NCI-H774 (cell line): ENCODE measurements at places on chromosomes 6 and 20.

GRCh38 chr6:37714836-37715420, 17.2 kb upstream of the MDGA1 start:
- no peak for DNase-seq

- no peak for DNase-seq
Measured at GRCh38 chr6:118968416-118968815, 33.5 kb upstream of the MCM9 start.

GRCh38 chr20:32378461-32378860, 20.3 kb downstream of the ASXL1 start:
- DNase-seq, result no peak

DNA sequence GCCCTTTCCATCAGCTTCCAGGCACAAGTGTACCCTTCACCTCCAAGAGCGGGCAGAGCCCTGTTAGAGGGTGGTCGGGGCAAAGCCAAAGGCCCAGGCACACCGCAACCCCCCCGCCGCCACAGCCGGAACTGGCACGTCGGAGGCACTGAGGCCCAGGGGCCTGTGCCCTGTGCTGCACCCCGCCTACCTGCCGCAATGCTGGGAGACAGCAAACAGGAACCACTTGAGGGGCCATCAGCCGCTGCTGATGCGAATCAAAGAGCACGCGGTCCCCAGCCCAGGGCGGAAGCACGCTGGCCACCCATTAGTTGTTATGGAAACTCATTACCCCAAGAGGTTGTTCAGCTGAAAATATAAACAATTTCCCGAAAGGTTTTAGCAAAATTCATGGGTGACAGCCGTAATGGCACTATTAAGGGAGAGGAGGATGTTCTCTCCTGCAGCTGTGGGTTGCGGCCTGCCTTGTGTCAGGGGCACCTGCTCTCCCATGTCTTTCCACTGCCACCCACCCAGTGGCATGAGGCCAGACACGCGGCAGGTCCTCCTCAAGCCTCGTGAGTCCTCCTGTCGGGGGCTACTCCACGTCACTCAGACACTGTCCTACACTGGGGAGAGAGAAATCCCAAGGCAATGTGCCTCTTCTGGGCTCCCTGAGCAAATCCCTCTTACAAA, 65.3 kb downstream of the EDN3 start:
- DNase-seq, result peak; percentile 35

GRCh38 chr6:129852257-129852858, 8.8 kb downstream of the TMEM244 start:
- no peak for DNase-seq

- DNase-seq, result peak; percentile 68
Measured at GRCh38 chr6:28880894-28881780, 42.6 kb downstream of the TRIM27 start.

DNA sequence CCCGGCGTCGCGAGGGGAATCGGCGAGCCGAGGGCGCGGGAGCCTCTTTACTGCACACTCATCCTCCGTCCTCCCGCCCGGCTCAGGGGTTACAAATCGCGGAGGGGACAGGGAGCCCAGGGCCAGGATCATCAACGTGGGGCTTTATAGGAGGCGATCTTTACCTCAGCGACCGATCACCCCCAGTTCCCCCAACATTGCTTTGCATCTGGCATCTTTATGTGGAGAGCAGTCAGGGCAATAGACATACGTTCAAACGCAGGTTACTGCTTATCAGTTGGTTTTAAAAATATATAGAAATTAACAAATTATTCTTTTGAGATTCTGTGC, 634 bp downstream of the HSF2 start:
- no peak for DNase-seq

- DNase-seq, result no peak
Measured at GRCh38 chr6:138290423-138290962, 72.2 kb upstream of the PBOV1 start.

- no peak for DNase-seq
Measured at GRCh38 chr20:19016140-19016497, 196.3 kb upstream of the SLC24A3 start.

- DNase-seq, result no peak
Measured at GRCh38 chr20:53152228-53152627, 180.1 kb downstream of the TSHZ2 start.

- DNase-seq, result no peak
Measured at GRCh38 chr6:84228198-84228543, 728 bp upstream of the CEP162 start.
